ENCODE measurements at places on chromosomes 6 and 20.

DNA sequence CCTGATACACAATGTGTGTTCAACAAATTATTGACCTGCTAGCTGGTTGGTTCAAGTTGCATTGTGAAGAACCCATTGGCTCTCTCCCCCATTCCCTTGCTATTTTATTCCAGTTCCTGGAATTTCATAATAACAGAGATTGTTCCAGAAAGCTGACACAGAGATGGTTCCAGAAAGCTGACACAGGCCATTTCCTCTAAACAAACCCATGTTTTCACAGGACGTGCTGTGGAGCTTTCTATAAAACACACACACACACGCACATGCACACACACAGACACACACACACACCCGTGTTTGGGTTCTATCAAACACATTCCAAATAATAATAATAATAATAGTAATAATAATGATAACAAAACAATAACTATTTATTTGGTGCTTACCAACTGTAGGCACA is 259.1 kb downstream of the CLIC5 start:
- no peak for DNase-seq

DNA sequence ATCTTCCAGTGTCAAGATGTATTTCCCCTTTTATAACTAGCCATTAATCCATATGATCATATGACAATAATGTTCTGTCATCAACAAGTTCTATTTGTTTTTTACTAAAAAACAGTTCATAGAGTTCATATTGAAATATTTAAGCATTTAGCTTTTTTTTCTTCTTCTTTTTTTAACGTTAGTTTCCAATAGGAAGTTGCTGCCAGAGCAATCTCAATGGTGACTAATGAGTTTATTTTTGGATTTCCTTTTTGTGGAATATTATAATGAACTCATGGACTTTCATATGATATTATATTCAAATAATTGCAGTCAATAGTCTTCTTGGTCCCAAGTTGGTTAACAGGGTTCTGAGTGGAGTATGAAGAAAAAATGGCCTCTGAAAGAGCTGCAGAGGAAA is 343.3 kb downstream of the BCKDHB start:
- DNase-seq, result peak; percentile 34

GRCh38 chr20:4192378-4193068 is 177.2 kb upstream of the RNF24 start:
- peak; percentile 58 for DNase-seq

GRCh38 chr6:57162516-57162915 is 9.6 kb upstream of the BAG2 start:
- DNase-seq, result peak; percentile 36

DNA sequence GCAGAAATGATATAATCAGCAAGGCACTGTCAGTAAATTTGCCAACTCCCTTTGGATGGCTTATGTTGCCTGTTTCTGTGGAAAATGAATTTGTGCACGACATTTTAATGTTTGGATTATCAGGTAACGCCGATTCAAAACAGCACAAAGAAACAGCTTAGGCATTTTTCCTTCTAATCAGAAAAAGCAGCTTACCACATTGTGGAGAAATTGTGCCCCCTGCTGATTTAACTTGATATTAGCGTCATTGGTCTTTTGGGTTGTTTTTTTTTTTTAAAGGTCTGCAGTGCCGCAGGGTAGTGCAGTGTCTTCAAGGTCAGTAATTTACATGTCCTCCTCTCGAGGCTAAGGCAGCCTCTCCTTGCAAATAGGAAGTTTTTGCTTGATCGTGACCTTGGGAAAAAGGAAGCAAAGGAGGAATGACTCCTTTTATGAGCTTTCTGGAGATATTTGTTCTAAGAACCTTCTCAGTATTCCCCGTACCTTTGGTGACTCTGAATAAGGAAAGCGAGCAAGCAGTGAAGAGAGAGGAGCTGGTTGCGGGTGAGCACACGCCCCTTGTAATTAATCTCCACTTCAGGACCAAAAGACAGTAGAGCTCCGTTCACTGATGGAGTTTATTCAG is 79.1 kb downstream of the ELOVL4 start:
- DNase-seq, result peak; percentile 78

- DNase-seq, result no peak
These were observed 172.3 kb downstream of the TMEM242 start for GRCh38 chr6:157151029-157151428.
